ENCODE measurements at places on chromosomes 12 and 14.

GRCh38 chr12:2248087-2248900, 195.5 kb downstream of the CACNA1C start:
- peak; percentile 70 for DNase-seq

- peak; percentile 82 for DNase-seq
These were observed 28.5 kb downstream of the RERG start for GRCh38 chr12:15192720-15193119.

DNA sequence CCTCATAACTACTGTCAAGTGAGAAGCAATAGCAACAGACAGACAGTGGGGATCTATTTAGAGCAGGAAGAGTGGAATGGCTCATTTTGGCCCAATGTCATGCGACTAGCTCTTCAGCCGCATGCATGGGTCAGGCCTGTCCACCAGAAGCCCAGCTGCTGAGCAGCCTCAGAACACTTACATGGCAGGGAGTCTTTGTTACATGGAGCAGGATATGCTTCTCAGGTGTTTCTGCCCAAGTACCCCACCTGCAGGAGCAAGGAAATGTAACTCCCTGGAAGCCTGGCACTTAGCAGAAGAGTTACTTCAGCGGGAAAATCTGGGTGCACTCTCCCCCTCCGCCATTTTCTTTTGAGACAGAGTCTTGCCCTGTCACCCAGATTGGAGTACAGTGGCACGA, 73.5 kb upstream of the ARHGAP5 start:
- no peak for DNase-seq

DNA sequence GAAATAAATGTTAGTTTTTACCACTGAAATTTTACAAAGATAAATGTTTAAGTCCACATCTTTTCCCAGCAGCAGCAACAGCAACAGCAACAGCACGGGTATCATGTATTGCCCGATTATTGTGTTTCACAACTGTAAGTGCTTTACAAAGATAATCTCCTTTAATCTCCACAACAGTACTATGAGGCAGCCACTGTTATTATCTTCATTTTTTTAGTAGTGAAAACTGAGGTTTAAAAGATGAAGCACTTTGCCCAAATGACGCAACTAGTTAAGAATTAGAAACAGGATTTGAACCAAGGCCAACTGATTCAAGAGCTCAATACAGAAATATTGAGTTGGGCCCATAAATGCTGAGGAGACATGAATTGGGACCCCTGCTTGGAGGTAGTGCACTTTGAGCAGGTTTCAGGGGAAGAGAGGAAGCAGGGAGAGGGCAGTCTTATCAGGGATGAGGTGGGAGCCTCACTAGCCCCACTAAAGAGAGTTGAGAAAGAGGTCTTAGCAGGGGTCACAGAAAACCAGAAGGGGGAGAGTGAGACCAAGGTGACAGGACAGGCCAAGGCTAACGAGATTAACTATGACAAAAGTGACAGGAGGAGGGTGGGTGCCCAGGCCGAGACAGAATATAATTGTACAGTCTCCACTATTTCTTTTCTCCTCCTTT, 15.3 kb downstream of the KRT2 start:
- DNase-seq: no peak

- DNase-seq: no peak
These were observed 21.1 kb upstream of the SCARB1 start for GRCh38 chr12:124884587-124885438.

GRCh38 chr12:109228664-109229063, 80.4 kb downstream of the FOXN4 start:
- no peak for DNase-seq

DNA sequence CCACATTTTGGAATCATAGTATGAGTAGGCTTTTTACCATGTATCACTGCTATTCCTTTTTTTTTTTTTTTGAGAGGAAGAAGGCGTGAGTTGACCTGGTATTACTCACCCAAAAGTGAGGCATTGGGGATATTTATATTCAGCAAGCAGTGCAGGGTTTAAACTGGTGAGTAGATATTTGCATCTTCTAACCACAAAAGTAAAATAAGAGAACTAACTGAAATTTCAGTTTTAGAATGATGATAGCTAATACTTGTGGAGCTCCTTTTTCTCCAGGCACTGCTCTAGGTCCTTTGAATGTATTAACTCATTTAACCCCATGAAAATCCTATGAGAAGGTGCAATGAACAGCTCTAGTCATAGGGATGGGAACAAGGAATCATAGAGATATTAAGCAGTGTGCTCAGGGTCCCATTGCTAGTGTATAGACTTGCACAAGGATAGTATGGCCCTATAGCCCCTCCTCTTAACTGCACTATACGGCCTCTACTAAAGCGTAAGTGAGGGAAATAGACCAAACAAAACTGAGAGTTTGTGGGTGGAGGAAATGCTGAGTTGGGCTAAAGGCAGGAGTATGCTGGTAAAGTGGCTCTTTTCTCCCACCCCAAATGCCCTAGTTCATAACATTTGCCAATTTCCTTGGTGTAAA, 104.3 kb upstream of the MAX start:
- DNase-seq: peak; percentile 72

GRCh38 chr12:119444462-119445044, 110.0 kb downstream of the CCDC60 start:
- peak; percentile 29 for DNase-seq

DNA sequence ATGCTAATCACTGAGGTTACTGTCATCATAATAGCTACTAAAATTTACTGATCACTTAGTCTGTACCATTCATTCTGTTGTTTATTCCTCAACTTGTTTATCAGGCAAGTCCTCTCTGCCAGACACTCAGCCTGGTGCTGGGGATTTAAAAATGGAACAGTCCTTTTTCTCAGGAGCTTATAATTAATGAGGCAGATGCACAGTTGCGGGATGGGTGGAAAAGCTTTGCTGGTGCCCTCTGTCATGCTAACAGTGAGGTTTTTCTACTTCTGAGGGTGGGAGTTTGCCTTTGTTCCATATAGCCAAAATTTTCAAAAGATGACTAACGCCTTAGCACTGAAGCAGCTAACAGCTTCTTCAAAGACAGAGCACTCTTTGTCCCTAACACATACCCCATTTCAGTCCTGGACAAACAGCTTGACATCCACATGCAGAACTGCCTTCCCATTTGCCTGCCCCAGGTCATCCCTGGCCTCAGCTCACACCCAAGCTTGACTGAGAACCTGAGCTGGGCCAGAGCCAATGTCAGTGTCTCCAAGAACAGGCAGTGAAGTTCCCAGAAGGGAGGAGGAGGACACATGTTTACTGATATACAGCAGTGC, 30.8 kb upstream of the HSPB8 start:
- no peak for DNase-seq

GRCh38 chr14:67784244-67784823, 32.1 kb downstream of the ZFYVE26 start:
- DNase-seq: no peak

- no peak for DNase-seq
These were observed 344.5 kb upstream of the NAV3 start for GRCh38 chr12:77485961-77486854.

- no peak for DNase-seq
These were observed 11.6 kb downstream of the TNS2 start for GRCh38 chr12:53061404-53062010.

DNA sequence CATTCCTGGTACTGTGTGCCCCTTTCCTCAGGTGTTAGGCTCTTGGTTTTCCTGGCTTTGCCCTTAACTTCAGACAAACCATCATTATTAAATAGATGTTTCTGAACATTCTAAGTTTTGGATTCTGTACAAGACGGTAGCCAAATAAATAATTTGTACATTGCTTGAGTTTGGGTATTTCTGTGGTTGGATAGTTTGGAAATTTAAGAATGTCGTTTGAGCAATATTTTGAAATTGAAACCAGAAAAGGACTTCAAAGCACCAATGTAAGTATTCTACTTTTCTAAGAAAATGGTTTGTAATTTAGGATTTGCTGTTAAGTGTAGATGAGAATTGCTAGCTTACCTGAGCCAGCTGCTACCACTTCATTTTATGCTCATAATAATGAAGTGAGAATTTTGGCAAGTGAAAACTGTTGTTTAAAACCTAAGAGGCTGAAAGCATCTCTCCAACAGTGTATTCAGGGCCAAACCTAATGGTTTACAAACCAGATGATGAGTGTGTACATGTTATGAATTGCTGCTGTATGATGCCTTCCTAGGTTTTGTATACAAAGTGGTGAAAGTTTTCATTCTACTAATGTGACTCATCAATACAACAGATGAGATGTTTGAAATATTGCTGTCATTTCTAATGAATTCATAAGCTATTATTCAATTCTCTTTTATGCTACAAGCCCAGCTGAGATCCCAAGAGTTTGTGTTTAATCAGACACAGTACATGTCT, 181.5 kb upstream of the PRKD1 start:
- peak; percentile 91 for DNase-seq

DNA sequence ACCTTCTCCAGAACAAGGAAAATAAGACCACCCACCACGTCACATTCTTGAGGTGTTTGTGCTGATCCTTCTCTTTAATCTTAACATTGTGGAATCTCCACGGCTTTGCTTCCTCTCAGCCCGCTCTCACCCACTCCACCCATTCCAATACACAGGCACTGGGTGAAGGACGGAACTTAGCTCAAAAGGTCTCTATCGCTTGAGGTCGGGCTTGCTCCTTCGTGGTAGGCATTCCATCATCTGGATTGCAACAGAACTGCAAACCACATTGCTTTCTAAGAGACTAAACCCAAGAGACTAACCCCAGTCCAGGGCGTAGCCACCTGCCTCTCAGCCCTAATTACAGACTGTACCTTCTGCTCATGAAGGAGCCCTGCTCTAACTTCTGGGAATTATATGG, 24.0 kb upstream of the MDM2 start:
- DNase-seq: peak; percentile 74

DNA sequence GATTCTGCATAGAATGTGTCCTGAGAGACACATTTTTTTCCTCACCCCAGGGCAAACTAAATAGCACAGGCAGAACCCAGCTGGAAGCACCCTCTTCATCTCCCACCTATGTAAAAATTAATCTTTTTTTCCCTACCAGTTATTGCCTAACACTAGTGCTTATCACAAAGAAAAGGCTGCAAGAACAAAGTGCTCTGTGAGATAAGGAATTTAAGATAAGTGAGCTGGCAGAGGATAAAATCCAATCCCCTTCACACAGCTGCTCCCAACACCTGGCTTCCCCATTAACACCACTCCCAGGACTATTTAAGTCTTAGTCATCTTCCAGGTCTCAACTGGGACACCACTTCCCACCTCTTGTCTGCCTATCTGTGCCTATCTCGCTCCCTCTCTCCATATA, 75.2 kb downstream of the TTC9 start:
- no peak for DNase-seq

DNA sequence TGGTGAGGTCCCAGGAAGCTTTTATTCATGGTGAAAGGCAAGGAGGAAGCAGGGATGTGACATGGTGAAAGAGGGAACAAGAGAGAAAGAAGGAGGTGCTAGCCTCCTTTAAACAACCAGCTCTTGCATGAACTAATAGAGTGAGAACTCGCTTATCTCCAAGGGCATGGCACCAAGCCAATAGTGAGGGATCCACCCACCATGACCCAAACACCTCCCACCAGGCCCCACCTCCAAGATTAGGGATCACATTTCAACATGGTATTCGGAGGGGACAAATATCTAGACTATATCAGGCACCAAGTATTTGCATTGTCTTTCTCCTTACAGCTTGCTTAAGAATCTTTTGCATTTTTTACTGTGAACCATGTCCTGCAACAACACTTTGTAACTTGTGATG, 91.9 kb upstream of the DHRS4 start:
- DNase-seq: peak; percentile 10

- no peak for DNase-seq
These were observed 103.2 kb upstream of the PARP11 start for GRCh38 chr12:3976351-3976938.

- no peak for DNase-seq
These were observed 9.8 kb upstream of the KRT83 start for GRCh38 chr12:52331039-52331438.

DNA sequence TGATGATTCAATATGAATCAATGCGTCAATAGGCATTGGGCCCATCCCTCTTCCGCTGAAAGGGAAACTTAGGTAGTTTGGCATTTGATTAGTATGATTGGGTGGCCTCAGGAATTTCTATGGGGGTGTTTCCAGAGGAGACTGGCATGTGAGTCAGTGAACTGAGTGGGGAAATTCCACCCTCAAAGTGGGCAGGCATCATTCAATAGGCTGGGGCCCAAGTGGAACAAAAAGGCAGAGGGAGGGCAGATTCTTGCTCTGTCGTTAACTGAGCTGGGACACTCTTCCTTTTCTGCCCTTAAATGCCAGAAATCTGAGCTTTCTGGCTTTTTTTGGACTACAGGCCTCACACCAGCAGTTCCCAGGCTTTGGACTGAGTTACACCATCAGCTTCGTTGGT, 373.5 kb downstream of the RPS29 start:
- DNase-seq: no peak

DNA sequence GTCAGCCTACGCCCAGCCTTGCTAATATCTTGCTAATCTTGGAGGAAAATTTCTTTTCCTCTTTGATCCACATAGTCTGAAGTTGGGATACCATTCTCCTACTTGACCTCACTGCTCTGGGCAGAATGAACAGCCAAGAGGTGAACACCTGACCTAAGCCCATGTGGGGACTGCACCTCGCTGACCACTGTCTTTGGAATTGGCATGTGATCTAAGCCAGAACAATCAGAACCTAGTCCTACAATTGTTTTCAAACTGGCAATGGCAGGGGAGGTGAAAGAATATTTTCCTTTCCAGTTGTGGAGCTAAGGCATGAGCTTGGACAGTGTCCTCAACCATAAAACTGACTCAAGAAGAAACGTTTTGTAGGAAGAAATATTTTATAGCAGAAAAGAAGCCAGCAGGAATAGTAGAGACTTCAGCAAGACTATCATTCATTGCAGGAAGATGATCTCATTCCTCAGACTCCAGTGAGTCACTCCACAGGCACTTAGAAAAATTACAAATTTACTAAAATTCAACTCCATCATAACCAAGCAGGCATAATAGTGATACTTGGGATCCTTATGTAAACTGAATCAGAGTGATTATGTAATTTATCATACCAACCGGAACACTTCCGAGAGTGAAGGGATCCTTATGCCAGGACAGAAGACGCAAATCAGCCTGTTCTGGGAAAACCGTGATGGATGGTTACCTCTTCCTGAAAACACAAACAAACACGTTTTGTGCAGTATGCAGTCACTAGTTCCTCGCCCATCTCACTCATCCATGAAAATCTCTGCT, 14.7 kb downstream of the PTPRO start:
- peak; percentile 80 for DNase-seq

DNA sequence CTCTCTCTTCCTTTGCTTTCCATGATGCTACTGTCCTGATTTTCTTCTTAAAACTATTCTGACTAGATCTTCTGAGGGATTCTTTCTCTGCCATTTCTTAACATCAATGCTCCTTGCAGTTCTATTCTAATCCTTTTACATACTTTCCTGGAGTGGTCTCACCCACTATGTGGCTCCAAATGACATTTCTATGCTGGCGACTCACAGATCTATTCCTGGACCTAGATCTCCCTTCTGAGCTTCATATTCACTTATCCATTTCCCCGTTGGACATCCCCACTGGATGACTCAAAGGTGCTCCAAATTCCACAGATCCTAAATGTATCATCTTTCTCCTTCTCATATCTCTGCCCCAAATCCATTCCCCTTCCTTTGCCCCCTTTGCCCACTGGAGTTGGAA, 4.1 kb downstream of the TEP1 start:
- peak; percentile 32 for DNase-seq
